ENCODE measurements at places on chromosomes 7 and 10. TPM values are rescaled to one million over a fixed set of nuclear protein-coding genes. Genes with fewer than 3 reads are reported as not detected.

DNA sequence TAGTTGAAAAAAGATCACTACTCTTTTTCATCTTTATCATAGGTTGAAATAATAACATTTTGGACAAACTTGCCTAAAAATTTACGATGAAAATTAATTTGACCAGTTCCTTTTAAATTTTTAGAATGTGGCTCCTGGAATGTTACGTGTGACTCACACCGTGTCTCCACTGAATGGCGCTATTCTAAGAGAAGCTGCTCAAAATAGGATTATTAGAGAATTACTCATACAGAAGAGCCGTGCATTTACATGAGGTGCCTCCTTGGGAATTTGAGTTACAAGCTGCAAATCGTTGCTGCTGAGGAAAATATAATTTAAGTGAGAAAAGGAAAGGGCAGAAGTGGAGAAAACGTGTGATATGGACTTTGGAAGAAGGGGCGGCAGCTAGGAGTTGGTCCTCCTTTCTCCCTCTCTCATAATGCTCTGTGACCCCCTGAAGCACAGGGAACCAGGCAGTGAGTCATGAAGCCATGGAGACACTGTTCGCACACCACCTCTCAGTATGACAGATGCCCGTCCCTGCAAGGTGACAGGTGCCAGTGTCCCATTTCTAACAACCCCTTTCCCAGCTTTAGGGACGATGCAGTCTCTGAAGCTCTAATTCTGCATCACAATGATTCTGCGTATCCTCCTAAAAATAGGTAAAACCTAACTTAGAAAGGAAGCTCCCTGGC, 323.2 kb upstream of the COBL start:
- no peaks in the 10 kb centered on the region for H3K36me3 ChIP-seq
- H3K4me3 ChIP-seq: no peak overlapping the region
- H3K27ac ChIP-seq: no peak overlapping the region
- H3K27me3 ChIP-seq: 0 out of 2 replicates have a peak, but pooled peaks cover 7% of the 10 kb centered on the region
- H3K4me1 ChIP-seq: no peaks in the 10 kb centered on the region

- H3K27me3 ChIP-seq: no peaks in the 10 kb centered on the region
- H3K36me3 ChIP-seq: no peaks in the 10 kb centered on the region
- H3K4me3 ChIP-seq: no peak overlapping the region
- H3K4me1 ChIP-seq: peaks cover 6% of the 10 kb centered on the region
- no peak overlapping the region for H3K27ac ChIP-seq
- DNase-seq: peak; percentile 29
Observed at GRCh38 chr7:16299853-16300252, 121.5 kb downstream of the CRPPA start.

- DNase-seq: no peak
- H3K4me1 ChIP-seq: no peaks in the 10 kb centered on the region
- H3K27ac ChIP-seq: no peak overlapping the region
- H3K27me3 ChIP-seq: no peaks in the 10 kb centered on the region
- no peaks in the 10 kb centered on the region for H3K36me3 ChIP-seq
Observed at GRCh38 chr7:441684-442421, 77.8 kb downstream of the PDGFA start.

The PLEKHS1 gene
- not detected for total RNA-seq

The LEP gene
- not detected for total RNA-seq

DNA sequence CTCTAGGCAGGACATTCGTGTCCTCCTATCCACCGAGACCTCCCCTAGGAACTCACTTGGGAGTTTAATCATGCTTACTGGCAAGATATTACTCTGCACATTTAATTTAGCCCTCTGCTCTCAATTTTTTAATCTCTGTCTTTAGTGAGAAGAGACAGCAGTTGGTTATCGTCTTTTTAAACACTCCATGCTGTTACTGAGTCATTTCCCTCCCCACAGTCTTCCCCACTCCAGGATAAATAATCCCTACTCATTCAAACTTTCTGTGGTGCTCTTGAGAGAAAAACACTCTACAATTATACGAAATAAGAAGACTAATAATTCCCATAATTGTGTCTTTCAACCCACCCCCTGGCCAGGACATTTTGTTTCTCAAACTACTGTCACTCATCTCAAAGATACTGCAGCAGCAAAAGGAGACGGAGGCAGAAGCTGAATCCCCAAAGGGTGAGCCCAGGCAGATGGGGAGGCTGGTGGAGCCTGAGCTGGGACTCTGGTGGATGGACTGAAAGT, 84.2 kb downstream of the ANK3 start:
- no peak overlapping the region for H3K27ac ChIP-seq
- H3K4me3 ChIP-seq: no peak overlapping the region
- no peaks in the 10 kb centered on the region for H3K27me3 ChIP-seq
- H3K36me3 ChIP-seq: no peaks in the 10 kb centered on the region

GRCh38 chr7:79293655-79294142, 159.8 kb downstream of the MAGI2 start:
- H3K4me1 ChIP-seq: peaks cover 38% of the 10 kb centered on the region
- no peaks in the 10 kb centered on the region for H3K36me3 ChIP-seq
- DNase-seq: peak; percentile 96
- H3K27ac ChIP-seq: peak overlapping the region; percentile 92

GRCh38 chr10:82267014-82267413, 392.0 kb downstream of the NRG3 start:
- H3K36me3 ChIP-seq: no peaks in the 10 kb centered on the region
- DNase-seq: no peak
- no peaks in the 10 kb centered on the region for H3K4me1 ChIP-seq
- no peaks in the 10 kb centered on the region for H3K27me3 ChIP-seq
- H3K27ac ChIP-seq: no peak overlapping the region

- H3K4me1 ChIP-seq: peaks cover 36% of the 10 kb centered on the region
- no peak for DNase-seq
- H3K27me3 ChIP-seq: no peaks in the 10 kb centered on the region
- peak overlapping the region; percentile 89 for H3K27ac ChIP-seq
- peak overlapping the region; percentile 62 for H3K4me3 ChIP-seq
Observed at GRCh38 chr7:76292213-76292573, 10.3 kb upstream of the HSPB1 start.

- no peaks in the 10 kb centered on the region for H3K27me3 ChIP-seq
- H3K4me1 ChIP-seq: peaks cover 6% of the 10 kb centered on the region
- H3K4me3 ChIP-seq: no peak overlapping the region
- no peaks in the 10 kb centered on the region for H3K36me3 ChIP-seq
- DNase-seq: peak; percentile 20
Observed at GRCh38 chr10:6052247-6053221, 9.6 kb downstream of the IL2RA start.

The SUN3 gene
- not detected for total RNA-seq

GRCh38 chr10:95606922-95607321, 45.8 kb upstream of the SORBS1 start:
- no peaks in the 10 kb centered on the region for H3K27me3 ChIP-seq
- H3K36me3 ChIP-seq: peaks cover 6% of the 10 kb centered on the region
- no peak for DNase-seq
- H3K4me3 ChIP-seq: no peak overlapping the region

- H3K4me3 ChIP-seq: no peak overlapping the region
- H3K36me3 ChIP-seq: no peaks in the 10 kb centered on the region
- H3K4me1 ChIP-seq: no peaks in the 10 kb centered on the region
- no peaks in the 10 kb centered on the region for H3K27me3 ChIP-seq
Observed at GRCh38 chr10:126736727-126737126, 66.2 kb upstream of the C10orf90 start.

DNA sequence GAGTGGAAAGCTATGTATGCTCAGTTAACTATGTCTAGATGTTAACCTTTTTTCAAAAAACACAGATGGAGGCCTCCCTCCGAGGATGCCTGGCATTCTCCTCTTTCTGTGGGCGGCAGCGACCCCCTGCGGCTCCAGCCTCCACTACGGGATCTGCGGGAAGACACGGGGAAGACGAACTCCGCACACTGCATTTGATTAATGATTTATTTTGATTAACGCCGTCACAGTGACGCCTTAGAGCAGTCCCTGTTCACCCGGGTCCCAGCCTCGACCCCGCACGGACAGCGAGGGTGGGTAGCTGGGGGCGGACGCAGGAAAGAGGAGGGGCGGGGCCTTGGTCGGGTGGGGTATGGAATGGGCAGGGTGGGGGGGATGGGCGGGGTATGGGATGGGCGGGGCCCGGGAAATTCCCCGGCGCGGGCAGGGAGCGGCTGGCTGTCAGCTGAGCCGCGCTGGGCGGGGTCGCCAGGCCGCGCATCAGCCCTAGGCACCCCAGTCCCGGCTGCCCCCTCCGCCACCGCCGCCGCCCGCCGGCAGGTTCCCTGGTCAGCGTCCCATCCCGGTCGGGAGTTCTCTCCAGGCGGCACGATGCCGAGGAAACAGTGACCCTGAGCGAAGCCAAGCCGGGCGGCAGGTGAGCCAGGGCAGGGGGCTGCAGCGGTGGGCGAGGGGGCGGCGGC, at the start of gene OPTN:
Gene OPTN (plus strand): TSS at position 498 of the 683 bp plus-strand sequence. CDS start 8,960 bp downstream, outside the sequence.
- H3K27me3 ChIP-seq: no peaks in the 10 kb centered on the region
- peak within 1 kb of the TSS; percentile 91 for H3K4me3 ChIP-seq
- no peaks in the 10 kb centered on the region for H3K4me1 ChIP-seq
- DNase-seq: peak; percentile 59
- peak within 1 kb of the TSS; percentile 44 for H3K27ac ChIP-seq

The ANKRD7 gene
- total RNA-seq: not detected

DNA sequence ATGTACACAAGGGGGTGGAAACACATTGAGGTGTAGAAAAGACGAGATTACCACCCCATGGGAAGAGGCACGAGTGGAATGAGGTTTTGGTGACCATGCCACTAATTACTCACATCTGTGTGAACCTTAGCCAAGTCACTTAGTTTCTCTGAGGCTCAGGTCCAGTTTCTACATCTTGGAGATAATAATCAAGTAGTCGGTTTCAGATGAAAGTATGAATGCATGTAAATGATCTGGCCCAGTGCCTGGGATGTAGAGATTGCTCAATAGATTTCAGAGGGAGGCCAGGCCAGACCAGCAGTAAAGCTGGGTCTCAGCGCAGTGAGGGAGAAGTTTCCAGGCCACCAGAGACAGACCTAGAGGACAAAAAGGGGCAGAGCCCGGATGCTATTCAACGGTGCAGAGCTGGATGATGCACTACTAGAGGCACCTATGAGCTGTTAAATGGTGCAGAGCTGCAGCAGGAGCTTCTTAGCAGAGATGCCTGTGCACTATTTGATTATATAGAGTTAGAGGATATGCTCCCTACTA, 725.1 kb downstream of the GRID1 start:
- no peaks in the 10 kb centered on the region for H3K36me3 ChIP-seq
- peak overlapping the region; percentile 85 for H3K27ac ChIP-seq
- peaks cover 32% of the 10 kb centered on the region for H3K4me1 ChIP-seq

DNA sequence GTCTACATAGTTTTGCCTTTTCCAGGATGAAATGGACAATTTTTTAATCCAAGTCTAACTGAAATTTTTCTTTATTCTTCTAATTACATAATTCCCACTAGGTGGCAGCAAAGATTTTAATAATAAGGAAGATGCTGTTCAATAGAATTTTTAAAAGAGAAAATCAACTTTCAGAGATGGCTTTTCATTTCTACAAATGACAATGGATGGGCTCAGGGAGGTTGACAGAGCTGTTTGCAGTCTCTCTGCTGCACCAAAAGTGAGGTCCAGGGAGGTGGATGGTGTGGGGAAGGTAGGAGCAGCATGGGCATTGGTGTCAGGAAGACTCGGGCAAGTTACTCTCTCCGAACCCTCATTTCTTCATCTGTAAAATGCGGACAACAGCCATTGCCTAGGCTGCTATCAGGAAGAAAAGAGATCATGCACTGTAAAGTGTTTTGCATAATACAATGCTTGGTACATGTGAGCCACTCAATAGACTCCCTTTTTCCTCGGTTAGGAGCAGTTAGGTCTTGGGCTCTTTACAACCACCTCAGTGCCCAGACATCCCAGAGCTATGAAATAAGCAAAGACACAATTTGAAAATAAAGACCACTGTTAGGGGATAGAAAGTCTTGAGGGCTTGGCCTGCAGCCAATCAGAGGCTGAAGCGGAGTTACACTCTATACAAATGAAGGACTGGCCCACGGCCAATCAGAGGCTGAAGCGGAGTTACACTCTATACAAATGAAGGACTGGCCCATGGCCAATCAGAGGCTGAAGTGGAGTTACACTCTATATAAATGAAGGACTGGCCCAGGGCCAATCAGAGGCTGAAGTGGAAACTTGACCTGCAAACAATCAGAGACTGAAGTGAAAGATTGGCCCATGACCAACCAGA, 107.1 kb downstream of the ABLIM1 start:
- no peak overlapping the region for H3K4me3 ChIP-seq
- H3K4me1 ChIP-seq: no peaks in the 10 kb centered on the region
- peak; percentile 55 for DNase-seq
- no peaks in the 10 kb centered on the region for H3K27me3 ChIP-seq

GRCh38 chr10:103911021-103911459, 6.9 kb downstream of the STN1 start:
- DNase-seq: no peak
- no peak overlapping the region for H3K4me3 ChIP-seq
- H3K36me3 ChIP-seq: peaks cover 11% of the 10 kb centered on the region
- no peak overlapping the region for H3K27ac ChIP-seq

GRCh38 chr10:11796474-11796873, 26.7 kb upstream of the PROSER2 start:
- DNase-seq: no peak
- no peak overlapping the region for H3K4me3 ChIP-seq
- H3K27ac ChIP-seq: no peak overlapping the region
- H3K4me1 ChIP-seq: peaks cover 15% of the 10 kb centered on the region
- no peaks in the 10 kb centered on the region for H3K27me3 ChIP-seq

The CRYGN gene
- total RNA-seq: not detected

The OR9A2 gene
- not detected for total RNA-seq

The UTF1 gene
- not detected for total RNA-seq

DNA sequence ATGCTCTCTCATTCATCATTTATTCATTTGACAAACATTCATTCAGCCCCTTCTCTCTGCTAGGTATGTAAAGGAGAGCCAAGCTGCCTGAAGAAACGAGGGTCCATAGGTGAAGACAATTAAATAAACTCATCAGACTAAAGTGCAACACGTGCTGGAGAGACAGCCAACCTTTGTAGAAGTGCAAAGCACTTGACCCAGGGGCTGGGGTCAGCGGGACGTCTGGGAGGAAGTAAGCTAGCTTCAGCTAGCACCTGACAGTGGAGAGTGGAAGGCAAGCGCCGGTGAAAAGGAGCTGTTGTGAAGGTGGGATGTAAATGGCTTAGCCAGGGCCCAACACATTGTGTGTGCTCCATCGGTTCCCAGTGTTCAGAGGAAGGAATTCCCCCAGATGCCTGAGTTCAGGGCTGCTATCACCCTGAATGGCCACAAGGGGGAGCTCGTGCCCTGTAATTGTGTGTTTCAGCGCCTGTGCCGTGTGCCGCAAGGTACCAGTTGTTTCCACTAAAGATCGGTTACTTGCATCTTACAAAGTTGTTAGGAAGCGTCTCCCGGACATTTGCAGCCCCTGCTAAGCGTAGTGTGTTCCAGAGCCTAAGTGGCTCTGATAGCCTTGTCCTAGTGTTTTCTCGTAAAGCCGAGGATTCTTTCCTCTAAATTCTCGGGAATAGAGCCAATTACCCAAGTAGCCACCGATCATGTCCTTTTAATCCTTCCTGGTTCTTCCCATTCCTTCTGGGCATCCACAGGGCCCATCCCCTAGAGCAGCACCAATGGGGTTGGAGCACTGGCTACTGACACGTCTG, 30.6 kb downstream of the TLX1 start:
- DNase-seq: peak; percentile 77
- no peak overlapping the region for H3K27ac ChIP-seq
- H3K4me3 ChIP-seq: peak overlapping the region; percentile 52

The NEBL gene
- total RNA-seq: 14.7 TPM
